ENCODE measurements at places on chromosomes 13 and 19.

- DNase-seq: no peak
Measured at GRCh38 chr13:37453246-37453645, 145.3 kb downstream of the POSTN start.

DNA sequence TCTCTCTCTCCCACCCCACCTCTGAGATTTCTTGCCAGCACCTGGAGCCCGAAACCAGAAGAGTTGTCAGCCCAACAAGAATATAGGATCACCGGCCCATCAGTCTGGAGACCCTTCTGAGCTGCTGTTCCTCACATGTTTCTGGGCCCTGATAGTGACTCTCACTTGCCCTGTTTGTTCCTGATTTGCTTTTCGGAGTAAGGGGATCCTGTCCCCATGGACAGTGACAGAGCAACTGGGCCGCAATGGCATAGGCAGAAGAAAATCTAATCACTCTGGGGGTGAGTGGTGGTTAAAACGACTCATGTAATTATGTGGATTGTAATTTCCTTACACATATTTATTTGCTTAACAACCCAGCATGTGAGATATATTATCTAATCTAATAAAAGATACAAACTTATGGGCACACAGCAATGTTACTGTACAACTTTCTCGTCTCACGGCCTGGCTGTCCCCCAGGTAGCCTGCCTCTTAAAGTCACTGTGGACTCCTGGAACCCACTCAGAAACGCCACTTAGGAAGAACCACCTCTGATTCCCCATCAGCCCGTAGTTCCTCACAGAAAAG is 663 bp upstream of the SMAD9 start:
- no peak for DNase-seq

DNA sequence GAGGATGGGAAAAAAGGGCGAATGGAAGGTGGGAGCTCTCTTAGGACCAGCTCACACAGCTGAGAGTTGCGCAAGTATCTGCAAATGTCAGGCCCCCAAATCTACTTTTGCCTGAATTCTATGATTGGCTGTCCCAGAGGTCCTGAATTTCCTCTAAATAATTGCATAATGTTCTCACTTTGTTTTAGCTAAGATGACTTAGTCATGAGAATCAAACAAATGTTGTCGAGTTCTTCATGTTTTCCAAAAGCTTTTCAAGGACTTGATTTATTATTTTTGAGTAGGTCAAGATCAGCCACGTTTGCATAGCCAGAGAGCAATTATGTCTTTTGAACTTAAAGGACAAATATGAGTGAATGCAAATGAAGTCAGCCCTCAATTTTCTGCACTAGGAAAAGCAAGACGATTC is 246.6 kb upstream of the MAB21L1 start:
- DNase-seq: no peak

- DNase-seq: no peak
Measured at GRCh38 chr13:42239644-42240043, 32.3 kb upstream of the AKAP11 start.

GRCh38 chr19:27672309-27673047 is 1540.5 kb downstream of the UQCRFS1 start:
- no peak for DNase-seq

GRCh38 chr13:42102961-42103865 is 54.8 kb downstream of the DGKH start:
- DNase-seq: no peak

GRCh38 chr13:45496942-45497341 is 32.2 kb downstream of the COG3 start:
- DNase-seq: no peak

- DNase-seq: no peak
Measured at GRCh38 chr13:75468602-75469001, 13.4 kb downstream of the TBC1D4 start.

DNA sequence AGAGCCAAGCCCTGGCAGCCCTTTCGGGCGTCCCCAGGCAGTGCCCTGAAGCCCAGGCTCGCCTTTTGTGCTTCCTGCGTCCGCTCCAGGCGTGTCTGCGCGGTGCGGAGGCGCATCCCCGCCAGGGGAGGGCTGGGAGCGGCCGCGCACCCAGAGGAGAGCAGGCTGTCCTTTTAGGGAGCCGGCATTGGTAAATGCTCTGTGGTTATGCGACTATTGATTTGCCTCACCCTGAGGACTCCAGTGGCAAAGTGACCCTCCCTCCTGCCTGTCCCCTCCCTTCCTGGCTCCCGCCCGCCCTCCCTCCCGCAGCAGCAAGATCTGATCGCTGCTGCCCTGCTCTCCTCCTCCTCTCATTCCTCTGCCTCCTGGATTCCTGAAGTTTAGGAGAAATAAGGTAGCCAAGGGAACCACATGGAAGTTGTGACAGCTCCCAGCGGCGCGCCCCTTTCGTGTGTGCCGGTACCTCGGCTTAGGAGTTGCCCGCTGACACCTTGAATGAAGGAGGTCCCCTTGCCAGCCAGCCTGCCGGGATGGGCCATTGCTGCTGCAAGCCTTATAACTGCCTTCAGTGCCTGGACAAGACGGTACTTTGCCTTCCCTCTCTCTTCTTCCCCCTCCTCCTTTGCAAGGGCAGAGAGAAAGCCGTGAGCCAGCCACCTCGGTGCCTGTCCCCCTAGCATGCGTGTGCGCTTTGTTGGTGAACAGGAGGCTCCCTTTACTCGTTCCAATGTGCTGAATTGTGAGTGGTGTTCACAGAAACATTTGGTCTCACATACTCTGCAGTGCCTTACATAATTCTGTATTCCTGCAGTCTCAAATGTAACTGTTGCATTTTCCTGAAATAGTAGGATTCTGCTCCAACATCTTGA is 166.9 kb downstream of the SLC7A1 start:
- DNase-seq: no peak

Measured in NCI-H2171 treated with DMSO at 0.1 percent for 48 hours (cell line).